ENCODE measurements at places on chromosomes 4 and X.

DNA sequence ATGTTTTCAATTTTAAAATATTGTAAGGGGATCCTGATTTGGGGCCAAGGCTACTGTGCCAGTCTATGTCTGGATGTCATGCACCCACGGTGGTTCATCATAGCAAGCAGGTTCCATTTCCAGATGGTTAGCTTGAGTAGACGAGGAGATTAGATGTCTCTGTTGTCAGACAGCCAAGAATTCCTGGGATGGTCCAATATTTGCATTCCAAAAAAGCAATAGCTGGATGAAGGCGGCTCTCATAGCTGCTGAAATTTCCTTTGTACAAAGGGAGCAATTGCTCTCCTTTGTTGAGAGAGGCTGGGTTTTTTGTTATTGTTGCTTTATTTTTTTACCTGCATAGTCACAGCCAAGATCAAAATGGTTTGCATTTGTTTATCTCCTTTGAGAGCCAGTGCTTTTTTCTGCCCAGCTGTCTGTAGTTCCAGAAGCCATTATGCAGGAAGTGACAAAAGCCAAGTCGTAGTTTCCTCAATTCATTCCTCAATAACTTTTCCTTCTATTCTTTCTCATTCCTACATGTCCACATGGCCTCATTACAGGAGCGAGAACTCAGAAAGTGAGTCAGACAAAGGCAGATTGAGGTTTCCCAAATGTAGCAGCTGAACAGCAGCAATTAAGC is 107.9 kb downstream of the MMRN1 start:
- no peak for DNase-seq

GRCh38 chr4:100056701-100057100 is 106.6 kb upstream of the H2AZ1 start:
- DNase-seq, result no peak

GRCh38 chr4:18106620-18107019 is 85.1 kb upstream of the LCORL start:
- DNase-seq, result no peak

GRCh38 chrX:116272322-116272721 is 101.8 kb downstream of the AGTR2 start:
- DNase-seq, result no peak

- no peak for DNase-seq
Observed at GRCh38 chrX:54066841-54067240, 22.6 kb upstream of the PHF8 start.

- DNase-seq, result no peak
Observed at GRCh38 chrX:101823236-101823635, 108.6 kb downstream of the ZMAT1 start.

DNA sequence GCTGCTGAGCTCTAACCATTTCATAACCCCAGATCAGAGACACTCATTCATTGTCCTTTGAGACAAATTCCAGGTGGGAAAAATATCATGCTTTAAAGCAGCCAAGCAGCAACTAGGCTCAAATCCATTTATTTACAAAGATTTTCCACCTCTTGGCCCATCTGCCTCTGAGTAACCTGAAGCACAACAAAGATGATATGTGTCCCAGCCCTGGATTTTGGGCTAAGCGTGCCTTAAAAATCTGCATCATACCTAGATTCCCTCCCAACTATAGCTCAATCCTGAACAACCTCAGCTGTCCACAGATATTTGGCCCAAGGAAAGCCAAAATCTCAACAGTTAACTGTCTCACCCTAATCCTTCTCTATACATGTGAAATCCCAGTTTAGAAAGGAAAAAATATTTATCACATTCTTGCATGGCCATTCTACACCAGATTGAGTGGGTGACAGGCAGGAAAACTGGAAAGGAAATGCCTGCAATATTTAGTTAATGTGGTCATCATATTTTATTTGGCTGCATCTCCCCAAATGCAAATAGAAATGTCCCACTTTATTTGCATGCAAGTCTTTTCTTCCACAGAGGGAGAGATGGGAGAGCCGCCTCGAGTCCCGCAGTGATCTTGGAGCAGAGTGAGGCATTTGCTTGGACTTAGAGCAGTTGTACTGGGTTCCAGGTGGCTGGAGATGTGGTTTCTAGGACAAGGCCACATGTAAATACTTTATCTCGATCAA is 146.4 kb upstream of the EOLA2 start:
- no peak for DNase-seq

DNA sequence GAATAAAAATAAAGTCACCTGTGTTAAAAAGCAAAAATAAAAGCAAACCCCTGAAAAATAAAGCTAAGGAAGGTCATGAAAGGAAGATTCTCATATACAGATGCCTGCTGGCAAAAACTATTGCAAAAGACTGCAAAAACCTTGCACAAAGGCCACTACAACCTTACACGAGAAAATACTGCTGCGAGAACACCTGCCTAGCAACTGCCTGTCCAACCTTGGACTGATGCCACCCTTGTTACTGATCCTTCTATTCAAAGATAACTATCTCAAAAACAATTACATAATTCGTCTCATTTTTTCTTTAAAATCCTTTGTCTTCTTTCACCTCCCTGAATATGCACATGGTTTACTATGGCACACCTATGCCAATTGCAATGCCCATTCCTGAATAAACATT is 49.6 kb downstream of the SLC2A9 start:
- DNase-seq, result no peak

DNA sequence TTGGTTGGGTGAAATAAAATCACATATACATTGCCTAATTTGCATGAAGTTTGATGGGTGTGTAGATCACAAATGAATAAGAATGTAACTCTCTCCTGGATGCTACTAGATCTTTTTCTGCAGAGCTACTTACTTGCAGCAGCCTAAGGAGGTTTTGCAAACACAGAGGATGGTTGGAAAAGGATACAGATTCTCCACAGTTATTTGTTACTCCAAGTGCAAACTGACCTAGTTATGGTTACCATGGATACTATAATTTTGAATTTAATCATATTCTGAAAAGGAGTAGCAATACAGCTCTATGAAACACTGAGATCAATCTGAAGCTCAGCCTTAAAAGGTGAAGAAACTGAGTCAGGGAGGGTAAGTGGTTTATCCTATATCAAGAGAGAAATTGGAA is 9.1 kb upstream of the ARHGEF38 start:
- DNase-seq, result no peak

GRCh38 chr4:58658701-58659100 is 1548.5 kb upstream of the IGFBP7 start:
- no peak for DNase-seq

DNA sequence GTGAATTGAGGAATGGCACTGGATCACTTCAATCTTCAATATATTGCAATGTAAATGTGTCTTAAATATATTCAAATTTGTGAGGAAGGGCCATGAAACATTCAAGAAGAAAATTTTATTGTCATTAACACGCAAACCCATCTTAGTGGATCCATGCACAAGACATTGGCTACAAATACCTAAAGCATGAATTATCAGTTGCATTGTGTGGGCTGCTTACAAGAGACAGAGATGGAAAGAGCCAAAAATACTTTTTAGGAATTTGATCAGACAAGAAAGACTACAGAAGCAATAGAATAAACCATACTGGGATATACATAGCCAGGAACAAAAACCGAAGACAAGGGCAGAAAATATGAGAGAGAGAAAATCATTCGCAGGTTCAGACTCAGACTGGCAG is 616.2 kb upstream of the GRIA3 start:
- no peak for DNase-seq

- peak; percentile 70 for DNase-seq
Observed at GRCh38 chrX:63657821-63658220, 127.2 kb downstream of the ARHGEF9 start.

- DNase-seq, result peak; percentile 42
Observed at GRCh38 chr4:89939994-89940393, 45.3 kb downstream of the MMRN1 start.

- DNase-seq, result no peak
Observed at GRCh38 chr4:57280481-57280880, 170.3 kb upstream of the IGFBP7 start.

GRCh38 chr4:37754410-37755185 is 68.4 kb upstream of the RELL1 start:
- DNase-seq, result no peak

DNA sequence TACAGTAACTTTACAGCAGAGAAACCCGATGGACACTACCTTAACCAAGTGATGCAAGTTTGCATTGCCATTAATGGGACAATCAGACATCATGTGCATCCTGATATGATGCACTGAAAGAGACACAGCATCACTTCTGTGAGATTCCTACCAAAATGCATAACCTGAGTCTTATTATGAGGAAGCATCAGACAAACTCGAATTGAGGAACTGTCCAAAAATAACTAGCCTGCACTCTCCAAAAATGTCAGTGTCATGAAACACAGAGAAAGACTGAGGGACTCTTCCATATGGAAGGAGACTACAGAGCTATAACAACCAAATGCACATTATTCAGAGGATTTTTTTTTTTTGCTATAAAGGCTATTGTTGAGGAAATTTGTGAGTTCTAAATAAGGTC is 66.6 kb upstream of the IQSEC2 start:
- DNase-seq, result no peak

GRCh38 chr4:105572296-105572695 is 19.9 kb downstream of the ARHGEF38 start:
- no peak for DNase-seq

- no peak for DNase-seq
Observed at GRCh38 chr4:114613560-114613959, 15.0 kb downstream of the UGT8 start.

GRCh38 chrX:46683048-46683447 is 75.9 kb downstream of the SLC9A7 start:
- no peak for DNase-seq

- DNase-seq, result no peak
Observed at GRCh38 chrX:151516538-151517187, 46.8 kb upstream of the PASD1 start.

- DNase-seq, result no peak
Observed at GRCh38 chr4:147313108-147313507, 167.8 kb upstream of the EDNRA start.

DNA sequence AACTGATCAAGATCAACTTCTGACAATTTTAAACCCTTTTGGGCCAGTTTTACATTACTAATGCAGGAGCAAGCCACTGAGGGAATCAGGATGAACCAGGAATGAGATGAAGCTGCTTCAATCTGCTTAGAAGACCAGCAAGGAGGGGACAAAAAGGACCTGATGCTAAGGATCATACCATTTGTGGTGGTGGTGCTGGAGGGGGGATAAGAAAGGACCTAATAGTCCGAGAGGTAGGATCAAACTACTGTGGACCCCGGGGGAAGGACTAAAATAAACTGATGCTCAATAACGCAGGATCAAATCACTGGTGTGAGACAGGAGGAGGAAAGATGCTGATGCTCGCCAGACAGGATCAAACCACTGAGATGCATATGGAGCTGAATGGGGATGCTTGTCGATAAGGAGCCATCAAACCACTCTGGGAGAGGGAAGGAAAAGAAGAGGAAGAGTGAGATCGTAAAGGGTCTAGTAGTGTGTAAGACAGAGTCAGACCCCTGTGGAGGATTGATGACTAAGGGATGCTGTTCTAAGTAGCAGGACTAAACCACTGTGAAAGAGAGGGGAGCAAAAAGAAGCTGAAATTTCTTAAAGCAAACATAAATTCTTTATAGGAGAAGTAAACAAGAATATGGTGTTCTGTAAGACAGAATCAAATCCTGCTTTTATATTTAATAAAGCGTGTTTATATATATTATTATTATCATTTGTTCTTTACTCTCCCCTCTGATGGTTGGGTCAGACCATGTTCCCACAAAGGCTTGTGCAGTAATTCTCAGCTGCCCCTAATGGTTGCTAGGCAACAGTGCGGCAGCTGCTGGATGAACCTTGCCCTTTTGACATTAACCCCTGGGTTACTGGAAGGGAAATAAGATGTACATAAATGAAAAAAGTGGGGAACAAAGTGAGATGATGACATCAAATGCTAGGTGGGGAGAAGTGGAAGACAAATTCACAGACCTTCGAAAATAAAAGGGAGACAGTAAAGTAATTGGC is 432.5 kb upstream of the FGF16 start:
- no peak for DNase-seq

DNA sequence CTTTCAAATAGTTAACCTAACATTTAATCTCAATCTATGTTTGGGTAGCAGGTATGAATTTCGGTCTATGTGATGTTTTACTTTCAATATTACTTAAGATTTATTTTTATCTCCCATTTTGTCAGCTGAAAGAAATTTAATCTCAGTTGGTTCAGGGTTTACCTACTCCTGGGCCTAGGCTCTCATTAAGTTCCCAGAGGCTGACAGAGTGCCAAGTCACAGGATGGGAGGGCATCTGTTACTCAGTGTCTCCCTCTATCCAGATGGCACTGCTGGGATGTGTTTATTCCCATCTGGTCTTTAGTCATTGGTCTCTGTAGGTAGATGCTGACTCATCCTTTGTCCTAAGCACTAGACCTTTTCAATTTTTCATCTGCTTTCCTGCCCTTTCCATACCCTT is 129.4 kb upstream of the ARSJ start:
- DNase-seq, result no peak

GRCh38 chrX:123755107-123755506 is 22.3 kb upstream of the THOC2 start:
- DNase-seq, result no peak

GRCh38 chr4:1793496-1793840 is 375 bp downstream of the FGFR3 start:
- DNase-seq, result no peak

- no peak for DNase-seq
Observed at GRCh38 chr4:40241026-40241425, 44.2 kb downstream of the RHOH start.

DNA sequence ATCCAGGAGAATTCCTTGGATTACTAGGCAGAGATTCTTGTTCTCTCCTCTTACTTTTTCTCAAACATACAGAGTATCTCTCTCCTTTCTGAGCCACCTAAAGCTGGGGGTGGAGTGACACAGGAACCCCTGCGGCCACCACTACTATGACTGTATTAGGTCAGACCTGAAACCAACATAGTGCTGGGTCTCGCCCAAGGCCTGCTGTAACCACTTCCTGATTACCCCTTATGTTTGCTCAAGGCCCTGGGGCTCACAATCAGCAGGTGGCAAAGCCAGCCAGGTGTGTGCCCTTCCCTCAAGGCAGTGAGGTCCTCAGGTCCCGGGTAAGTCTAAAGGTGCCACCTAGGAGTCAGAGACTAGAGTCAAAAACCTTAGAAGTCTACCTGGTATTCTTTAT is 166.4 kb downstream of the PARM1 start:
- DNase-seq, result no peak

DNA sequence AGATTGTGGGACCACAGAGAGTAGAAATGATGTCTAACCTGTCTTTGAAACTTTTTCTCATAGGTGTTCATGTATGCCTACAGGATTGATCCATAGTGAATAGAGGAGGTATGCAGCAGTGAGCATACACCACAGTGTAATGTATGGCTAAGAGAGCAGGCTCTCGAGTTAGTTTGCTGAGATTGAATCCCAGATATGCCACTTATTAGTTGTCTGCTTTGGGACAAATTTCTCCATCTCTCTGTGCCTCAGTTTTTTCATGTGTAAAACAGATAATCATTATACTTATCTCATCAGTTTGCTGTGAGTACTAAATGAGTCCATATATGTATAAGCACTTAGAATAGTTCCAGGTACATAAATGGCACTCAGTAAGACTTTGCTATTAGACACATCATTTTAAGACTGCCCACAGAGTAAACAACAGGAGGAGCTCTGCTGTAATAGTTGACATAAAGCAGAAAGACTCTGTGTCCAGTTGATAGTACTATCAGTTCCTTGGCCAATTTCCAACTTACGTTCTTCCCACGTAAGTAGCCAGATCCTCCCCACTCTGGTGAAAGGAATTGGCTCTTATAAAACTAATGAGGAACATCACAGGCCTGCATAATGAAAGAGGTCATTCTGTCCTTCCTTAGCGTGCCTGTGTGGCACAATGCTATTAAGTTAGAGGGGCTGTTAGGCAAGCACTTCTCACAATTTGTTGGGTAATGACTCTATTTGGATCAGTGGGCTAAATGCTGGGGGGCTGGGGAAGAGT is 20.7 kb upstream of the RNF150 start:
- no peak for DNase-seq

Measured in Right ventricle myocardium superior (tissue), 1 donor.